ENCODE measurements at places on chromosomes 7 and 10.

- DNase-seq = no peak
These were observed 863 bp downstream of the CCNY start for GRCh38 chr10:35336921-35337823.

DNA sequence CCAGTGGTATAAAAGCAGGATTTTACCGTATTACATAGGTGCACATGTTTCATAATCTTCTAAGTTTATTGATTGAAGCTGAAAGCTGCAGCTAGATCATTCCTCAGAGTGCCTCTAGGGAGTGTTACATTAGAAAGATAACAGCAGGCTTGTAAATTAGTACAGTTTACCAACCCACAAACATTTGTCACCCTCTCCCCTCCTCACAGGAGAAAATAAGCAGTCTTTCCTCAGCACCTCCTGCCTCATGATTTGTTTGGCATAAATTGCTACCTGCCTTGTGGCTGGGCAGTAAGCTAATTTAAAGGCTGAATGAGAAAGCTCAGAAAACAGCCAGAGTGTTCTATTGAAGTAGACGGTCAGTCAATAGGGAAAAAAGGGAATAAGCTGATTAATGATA lies 74.2 kb downstream of the NXPH1 start:
- no peak for DNase-seq

GRCh38 chr10:112741830-112742402 lies 208.1 kb upstream of the TCF7L2 start:
- DNase-seq = no peak

DNA sequence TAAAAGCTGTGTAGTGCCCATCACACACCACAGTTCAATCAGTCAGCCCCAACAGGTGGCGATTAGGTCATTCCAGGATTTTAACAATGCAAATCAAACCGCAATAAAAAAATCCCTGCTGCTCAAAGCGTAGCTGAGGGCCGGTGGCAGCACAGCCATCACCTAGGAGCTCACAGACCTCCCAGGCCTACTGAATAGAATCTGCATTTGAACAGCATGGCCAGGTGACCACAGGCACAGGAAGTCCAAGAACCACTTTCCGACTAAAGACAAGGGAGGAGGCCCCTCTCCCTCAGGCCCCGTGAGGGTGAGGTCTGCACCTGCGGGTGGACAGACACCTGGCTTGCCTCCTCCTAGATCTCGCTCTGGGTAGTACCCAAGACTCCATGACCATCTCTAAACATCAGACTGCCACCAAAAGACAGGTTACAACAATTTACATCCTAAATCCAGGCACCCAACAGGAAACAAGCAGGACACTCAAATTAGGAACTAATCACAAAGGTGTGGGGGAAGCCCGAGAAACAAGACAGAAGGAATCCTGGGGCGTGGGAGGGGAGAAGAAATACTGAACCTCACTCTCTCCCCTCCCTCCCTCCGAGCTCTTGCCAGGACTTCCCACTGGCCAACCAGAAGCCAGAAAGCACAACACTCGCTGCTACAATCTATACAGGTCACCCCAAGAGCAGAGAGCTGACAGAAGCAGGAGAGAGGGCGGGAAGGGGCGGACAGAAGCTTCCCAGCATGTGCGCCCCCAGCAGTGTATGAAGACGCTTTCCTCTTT lies 19.2 kb downstream of the GNA12 start:
- DNase-seq = no peak

- DNase-seq = no peak
These were observed 65.1 kb downstream of the PPP1R3C start for GRCh38 chr10:91567815-91568214.

DNA sequence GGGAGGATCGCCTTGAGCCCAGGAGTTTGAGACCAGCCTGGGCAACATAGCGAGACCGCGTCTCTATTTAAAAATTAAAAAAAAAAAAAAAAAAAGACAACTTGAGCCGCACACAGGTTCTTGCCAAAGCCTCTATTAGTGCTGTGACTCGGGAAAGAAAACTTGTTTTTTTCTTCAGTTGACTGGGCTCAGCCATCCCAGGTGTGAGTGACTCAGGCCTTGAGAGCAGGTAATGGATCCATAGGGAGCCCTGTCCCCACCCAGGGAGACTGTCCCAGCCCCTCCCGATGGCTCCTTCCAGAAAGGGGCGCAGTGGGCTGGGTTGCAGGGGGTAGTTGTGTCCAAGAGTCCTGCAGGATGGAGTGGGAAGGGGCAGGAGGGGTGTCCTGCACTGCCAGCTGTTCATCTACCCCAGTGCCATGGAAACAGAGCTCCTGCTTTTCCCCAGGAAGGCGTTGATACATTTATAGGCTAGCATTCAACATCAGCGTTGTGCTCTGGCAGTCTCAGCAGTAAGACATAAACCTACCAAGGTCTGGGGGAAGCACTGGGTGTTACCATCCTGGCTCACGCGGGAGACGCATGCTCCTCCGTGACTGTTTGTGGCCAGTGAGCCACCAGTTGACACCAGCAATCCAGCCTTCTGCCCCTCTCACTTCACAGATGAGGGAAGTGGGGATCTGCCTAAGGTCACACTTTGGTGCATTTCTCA lies 126.6 kb downstream of the CUX1 start:
- DNase-seq = no peak

- no peak for DNase-seq
These were observed 152.9 kb upstream of the INHBA start for GRCh38 chr7:41855798-41856197.

GRCh38 chr10:125063256-125063925 lies 97.0 kb downstream of the CTBP2 start:
- no peak for DNase-seq
